ENCODE measurements at places on chromosomes 5 and 9.

- no peak for DNase-seq
Observed at GRCh38 chr9:74036549-74037231, 460.4 kb upstream of the RORB start.

DNA sequence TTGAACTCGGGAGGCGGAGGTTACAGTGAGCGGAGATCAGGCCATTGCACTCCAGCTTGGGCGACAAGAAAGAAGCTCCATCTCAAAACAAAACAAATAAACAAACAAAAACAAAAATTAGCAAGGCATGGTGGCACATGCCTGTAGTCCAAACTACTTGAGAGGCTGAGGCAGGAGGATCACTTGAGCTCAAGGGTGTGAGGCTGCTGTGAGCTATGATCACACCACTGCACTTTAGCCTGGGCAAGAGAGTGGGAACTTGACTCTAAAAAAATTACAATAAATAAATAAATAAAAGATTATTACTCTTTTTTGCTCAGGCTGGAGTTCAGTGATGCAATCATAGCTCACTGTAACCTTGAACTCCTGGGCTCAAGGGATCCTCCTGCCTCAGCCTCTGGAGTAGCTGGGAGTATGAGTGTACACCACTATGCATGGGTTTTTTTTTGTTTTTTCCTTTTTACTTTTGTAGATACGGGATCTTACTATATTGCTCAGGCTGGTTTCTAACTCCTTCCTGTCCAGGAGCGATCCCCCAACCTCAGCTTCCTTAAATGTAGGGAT lies 9.0 kb upstream of the DCP2 start:
- DNase-seq: no peak

DNA sequence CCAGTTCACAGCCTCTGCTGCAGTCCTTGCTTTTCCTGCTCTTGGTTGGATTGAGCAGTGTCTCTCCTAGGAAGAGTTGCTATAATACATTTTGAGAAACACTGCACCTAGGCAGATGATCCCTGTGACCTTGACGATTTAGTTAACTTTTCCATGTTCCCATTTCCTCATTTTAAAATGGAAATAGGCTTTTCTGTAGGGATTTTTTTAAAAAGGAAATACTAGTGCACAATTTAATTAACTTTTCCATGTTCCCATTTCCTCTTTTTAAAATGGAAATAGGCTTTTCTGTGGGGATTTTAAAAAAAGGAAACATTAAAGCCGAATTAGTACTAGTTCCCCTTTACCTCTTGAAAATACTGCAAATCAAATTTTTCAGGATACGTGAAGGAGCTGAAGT lies 4.7 kb downstream of the ATP6V0E1 start:
- no peak for DNase-seq

DNA sequence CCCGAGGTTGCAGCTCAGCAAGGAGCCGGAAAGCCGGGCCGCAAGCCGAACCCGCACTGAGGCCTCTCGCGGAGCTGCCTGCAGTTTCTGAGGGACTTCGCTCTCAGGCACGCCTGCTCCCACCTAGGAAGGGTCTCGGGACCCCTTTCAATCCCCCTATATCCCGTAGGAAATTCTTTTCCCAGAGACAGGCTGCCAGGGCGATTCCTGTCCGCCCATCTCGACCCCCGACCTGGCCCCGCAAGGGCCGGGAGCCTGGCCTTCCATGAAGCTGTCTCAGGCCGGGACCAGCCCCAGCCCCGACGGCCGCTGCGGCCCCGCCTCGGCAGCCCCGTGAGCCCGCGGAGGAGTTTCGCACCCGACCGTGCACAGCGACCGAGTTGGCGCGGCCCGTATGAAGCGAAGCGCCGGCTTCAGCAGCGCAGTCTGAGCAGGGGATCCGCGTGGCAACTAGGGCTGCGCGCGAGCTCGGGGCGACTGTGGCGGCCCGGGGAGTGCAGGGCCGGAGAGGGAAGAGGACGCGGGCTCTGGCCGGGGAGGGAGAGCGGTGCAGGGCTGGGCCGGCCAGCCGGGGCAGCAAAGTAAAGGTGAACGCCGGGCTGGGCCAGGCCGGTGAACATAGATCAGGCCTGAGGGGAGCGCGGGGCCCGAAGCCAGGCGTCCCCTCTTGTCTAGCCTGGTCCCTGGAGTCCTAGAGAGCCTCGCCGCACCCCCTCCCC lies 977 bp upstream of the PRDM12 start:
- DNase-seq: no peak

DNA sequence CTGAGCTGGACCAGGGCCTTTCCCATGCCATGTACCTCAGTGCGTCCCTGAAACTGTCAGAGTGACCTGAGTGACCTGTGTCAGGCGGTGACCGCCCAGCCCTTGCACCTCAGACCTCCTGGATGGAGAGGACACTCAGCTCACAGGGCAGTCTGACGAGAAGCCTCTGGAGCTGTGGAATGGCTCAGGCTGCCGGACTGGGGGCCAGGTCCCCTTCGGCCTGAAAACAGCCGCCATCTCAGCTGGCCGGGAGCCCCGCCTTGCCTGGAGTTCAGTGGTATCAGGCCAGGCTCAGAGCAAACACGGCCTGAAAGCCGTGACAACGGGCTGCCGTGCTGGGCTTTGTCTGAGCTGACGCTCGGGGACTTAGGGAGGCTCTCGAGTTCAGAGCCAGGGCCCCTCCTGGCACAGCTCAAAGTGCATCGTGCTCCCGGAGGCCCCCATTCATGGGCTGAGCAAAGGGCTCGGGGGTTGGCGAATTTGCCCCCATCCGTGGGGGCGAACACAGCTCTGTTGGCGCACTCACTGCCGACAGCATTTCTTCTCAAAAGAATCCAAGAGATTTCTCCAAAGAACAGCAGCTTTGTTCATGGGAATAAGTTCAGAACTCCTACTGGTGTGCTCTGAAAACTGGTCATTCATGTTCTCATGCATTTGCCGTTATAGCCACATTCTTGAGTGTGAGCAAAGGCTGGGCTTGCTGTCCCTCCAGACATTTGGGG lies 8.4 kb upstream of the SLC9A3 start:
- no peak for DNase-seq

- no peak for DNase-seq
Observed at GRCh38 chr5:11323761-11324160, 562.7 kb upstream of the DAP start.

DNA sequence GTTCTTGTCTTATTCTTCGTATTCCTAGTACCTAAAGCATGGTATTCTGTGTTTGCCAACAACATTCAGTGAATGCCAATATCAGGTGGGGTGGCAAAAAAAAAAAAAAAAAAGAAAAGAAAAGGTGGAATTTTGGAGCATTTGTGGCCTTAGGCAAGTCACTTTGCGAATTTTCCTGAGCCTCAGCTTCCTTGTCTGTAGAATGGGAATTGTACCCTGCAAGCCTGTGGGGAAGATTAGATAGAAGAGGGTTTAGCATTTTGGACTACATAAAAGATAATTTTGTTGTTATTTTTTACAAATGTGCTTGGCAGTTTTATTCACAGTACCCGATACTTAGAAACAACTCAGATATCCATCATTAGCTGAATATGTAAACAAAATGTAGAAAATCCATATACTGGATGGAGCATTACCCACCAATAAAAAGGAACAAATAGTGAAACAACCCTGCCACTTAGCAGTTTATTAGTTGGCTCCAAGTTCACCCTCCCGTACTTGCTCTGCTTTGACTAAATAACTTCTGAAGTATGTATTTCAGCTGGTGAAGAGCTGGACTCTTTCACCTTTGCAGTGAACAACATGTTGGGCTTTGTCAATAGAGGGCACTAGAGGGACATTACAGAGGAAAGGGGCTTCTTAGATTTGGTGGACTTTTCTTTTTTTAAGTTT lies 13.6 kb downstream of the UBE2D2 start:
- peak; percentile 69 for DNase-seq

DNA sequence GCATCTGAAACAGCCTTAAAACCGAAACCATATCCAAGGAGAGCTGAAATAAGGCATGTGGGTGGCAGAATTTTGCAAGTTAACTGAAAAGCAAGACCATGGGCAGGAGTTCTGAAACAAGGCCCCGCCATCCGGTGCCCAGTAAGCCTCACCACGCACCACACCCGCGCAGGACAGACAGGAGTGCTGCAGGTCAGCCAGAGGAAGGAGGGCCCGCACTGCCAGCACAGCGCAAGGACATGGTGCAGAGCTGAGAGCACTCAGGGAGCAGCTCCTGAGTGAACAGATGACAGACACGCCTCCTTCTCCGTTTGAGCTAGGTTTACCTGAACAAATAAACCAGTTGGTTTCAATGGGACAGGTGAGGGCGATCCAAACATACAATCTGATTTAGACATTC lies 16.5 kb upstream of the ISCA1 start:
- DNase-seq: no peak

GRCh38 chr9:13146840-13147239 lies 132.7 kb downstream of the MPDZ start:
- peak; percentile 98 for DNase-seq

- DNase-seq: no peak
Observed at GRCh38 chr9:100852088-100852487, 176.4 kb upstream of the PLPPR1 start.

GRCh38 chr9:2341126-2341525 lies 280.5 kb upstream of the VLDLR start:
- DNase-seq: no peak

- DNase-seq: no peak
Observed at GRCh38 chr9:33880211-33881089, 63.5 kb downstream of the UBE2R2 start.

GRCh38 chr9:75930190-75930589 lies 39.7 kb downstream of the PCSK5 start:
- DNase-seq: no peak

- DNase-seq: no peak
Observed at GRCh38 chr5:170171811-170172210, 61.0 kb upstream of the C5orf58 start.

DNA sequence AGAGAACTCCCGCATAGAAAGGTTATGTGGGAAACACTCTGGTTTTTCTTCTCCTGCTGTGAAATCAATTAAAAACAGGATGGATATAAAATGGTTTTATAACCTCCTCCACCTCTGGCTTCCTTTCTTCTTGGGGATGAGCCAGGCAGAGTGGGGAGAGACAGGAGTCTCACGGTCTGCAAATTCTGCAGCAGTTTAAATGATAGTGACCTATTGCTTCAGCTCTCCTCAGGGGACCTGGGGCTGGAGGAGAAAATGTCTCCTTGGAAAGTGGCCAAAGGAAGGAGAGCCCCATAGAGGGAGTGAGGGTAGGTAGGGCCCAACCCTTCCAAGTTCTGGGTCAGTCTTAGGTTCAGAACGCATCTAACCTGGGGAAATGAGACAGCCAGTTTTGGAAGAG lies 118.8 kb downstream of the MTX3 start:
- no peak for DNase-seq

- DNase-seq: no peak
Observed at GRCh38 chr9:134538856-134539566, 102.6 kb upstream of the COL5A1 start.

- DNase-seq: peak; percentile 9
Observed at GRCh38 chr5:71778678-71779276, 59.7 kb downstream of the CARTPT start.

DNA sequence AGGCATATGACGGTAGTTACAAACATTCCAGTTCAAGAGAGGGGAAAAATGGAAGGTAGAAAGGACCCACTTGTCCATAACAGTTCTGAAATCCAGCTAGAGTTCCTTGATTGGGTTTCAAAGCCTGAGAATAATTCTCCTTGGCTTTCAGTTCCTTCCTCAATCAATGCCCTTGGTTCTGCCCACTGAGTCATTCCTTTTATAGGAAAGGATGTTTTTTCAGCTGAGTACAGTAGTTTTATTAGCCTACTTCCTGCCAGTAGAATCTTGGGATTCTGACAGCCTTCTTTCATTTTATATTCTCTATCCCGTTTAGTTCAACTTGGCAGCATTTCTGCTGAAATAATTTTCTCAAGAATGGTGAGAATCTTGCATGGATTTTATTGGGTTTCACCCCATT lies 386.9 kb upstream of the SMC2 start:
- no peak for DNase-seq

DNA sequence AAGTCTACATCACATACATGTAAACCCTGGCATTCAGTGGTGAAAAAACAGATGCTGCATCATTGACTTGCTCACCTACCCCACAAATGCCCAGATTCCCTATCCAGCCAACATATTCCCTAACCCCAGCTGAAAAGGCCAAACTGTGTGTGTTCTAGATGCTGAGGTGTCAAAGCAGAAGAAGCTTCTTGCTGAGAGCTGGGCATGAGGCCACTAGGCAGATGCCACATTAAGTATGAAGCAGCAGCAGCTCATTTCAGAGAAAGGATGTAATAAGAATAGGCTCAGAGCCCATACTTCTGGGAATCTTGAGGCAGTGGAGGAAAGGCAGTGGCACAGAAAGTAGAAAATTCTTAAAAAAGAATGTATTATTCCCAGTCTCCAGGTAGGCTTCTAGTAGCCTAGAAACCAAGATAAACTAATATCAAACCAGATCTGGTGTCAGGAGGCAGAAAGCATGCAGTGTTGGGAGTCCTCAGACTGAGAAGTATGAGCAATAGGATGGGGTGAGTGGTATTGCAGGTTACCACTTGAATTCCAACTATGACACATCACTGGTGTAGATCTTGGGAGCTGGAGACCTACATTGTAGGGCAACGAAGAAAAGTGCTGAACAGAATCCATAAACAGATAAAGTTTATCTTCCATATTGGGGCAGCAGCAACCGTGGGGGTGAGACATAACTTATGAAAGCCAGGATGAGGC lies 71.9 kb upstream of the GRHPR start:
- DNase-seq: no peak

- no peak for DNase-seq
Observed at GRCh38 chr5:55063220-55063863, 39.1 kb upstream of the GZMA start.

GRCh38 chr5:110063640-110064602 lies 374.2 kb downstream of the MAN2A1 start:
- DNase-seq: no peak

DNA sequence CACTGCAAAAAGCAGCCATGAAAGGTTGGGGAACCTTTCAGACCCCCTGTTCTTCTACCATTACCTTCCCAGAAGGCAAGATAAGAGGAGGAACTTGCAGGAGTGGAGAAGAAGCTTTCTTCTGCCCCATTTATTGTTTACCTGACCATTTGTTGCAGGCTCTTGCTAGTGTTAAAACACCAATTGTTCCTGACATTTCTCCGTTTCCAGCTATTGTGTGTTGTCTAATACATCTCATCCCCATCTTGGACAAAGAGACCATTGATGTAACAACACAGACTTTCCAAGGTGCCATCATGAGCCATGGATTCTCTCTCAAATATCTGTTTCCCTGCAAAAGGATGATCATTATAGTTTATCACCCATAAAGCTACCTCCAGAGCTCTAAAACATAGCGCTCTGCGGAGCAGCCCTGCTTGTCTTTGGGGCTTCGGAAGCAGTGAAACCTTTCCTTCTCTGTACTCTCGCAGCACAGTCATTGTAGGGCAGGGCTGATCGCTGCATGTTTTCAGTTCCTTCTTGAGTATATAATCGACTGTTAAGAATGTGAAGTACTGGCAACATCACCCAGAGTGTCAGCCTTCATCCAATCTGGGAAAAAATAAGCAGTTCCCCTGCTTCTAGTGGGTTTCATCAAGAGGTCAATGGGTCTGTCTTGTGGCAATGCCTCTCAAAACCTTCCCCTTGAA lies 680.0 kb downstream of the SEMA5A start:
- DNase-seq: no peak

GRCh38 chr9:92384375-92384774 lies 20.0 kb downstream of the OGN start:
- DNase-seq: no peak
